ENCODE measurements at places on chromosomes 5 and 9.

DNA sequence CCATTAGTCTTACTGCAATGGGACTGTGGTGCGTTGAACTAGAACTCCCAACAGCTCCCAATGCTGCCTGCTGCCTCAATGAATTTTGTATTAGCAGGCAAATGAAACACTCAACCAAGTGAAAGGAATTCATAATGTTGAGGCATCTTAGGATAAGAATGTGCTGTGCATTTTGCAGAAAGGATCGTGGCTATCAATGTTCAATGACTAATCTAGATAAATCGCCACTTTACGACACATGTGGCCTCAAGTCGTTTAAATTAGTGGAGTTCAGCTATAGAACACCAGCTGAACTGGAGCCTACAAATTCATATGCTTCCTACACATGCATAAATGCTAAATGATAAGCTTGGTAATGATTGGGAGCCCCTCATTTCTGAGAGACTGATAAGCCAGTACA, 318.4 kb downstream of the PSAT1 start:
- no peak for DNase-seq

DNA sequence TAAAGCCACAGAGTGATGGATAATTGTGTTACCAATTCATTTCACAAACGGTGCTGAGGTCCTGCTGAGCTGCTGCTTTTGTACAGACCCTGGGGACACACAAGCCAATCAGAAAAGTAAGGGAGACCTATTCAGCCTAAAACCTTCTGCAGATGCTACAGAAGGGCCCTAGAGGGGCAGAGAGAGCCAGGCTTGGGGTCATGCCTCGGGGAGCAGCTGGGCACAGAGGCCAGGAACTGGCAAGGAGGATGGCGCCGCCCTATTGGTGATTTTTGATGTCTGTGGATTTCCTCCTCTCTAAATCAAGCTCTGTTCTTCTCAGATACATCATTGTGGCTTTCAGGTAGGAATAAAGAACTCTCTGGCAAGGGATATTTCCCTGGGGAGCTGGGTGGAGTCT, 181.9 kb downstream of the ZNF462 start:
- DNase-seq, result peak; percentile 52

DNA sequence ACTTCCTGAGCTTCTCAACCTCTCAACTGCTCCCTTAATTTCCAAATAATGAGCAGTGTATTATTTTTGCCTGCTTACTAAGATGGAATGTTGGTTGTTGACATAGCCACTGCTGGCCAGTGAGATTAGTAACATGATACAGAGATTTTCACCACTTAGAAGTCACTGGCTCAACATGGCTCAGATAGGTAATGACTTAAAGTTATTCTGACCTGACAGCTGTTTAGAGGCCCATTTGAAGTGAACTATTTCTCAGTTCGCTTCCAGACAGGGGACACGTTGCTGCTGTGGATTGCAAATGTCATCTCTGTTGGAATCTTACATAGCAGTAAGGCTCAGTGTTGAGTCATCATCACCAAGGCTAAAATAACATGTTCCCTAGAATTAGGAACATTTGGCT, 490.2 kb downstream of the TLE4 start:
- peak; percentile 42 for DNase-seq

- DNase-seq, result peak; percentile 29
Observed at GRCh38 chr5:125835293-125836172, 587.7 kb upstream of the GRAMD2B start.

DNA sequence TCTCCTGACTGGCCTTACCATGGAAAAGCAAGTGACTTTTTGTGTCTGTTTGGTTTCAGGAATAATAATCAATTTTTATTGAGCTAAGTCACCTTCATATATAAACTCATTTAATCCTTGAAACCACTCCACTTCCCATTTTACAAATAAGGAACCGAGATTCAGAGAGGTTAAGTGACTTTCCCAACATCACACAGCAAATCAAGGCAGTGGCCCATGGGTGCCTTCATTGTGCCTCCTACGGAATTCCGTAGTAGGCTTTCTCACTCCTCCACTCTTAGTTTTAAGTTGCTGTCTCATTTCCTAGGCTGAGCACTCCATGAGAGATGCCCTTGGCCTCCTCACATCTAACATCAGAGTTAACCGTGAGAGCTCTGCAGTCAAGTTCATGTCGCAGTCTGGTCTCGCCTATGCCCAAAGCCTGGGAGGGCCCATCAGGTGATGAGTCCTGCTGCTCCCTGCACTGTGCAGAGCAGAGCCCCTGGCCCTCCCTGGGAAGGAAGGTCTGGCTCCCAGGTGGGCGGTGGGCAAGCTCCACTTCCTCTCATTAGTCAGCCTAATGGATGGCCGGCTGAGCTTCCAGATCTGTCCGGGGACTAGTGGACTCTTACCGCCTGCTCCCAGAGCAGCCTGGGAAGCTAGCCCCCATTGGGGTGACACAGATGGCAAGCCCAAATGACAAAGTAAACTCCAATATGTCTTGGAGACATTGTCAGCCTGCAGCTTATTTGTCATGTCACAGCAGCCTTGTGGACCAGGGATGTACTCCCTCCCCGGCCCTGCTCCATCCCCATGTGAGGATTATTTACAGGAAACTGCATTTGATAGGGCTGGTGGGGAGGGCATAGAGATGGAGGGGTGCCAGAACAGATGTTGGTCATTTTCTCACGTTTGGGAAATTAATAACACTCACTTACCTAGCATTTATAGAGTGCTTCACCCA, 123.4 kb downstream of the MVB12B start:
- no peak for DNase-seq

GRCh38 chr5:150263801-150264621, 25.6 kb downstream of the CAMK2A start:
- DNase-seq, result peak; percentile 96

DNA sequence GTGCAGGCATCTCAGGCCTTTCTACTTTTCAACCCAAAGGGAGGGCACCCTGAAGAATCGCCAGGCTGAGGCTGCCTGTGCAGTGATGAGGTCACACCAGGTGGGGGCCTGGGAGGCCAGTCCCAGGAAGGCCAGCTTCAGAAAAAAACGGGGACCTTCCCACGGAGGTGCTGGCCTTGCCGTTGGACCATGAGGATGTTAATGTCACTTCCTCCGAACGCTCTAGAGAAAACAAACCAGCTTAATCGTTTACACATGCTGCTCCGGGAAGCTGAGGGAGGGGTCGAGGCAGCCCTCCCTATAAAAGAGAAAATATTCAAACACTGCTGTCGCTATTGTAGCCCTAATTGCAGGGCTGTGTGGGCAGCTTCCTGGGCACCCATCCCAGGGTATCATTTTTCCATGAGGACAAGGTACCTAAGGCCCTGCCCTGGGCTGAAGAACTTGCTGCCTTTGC, 27.0 kb downstream of the PTGES start:
- peak; percentile 91 for DNase-seq

DNA sequence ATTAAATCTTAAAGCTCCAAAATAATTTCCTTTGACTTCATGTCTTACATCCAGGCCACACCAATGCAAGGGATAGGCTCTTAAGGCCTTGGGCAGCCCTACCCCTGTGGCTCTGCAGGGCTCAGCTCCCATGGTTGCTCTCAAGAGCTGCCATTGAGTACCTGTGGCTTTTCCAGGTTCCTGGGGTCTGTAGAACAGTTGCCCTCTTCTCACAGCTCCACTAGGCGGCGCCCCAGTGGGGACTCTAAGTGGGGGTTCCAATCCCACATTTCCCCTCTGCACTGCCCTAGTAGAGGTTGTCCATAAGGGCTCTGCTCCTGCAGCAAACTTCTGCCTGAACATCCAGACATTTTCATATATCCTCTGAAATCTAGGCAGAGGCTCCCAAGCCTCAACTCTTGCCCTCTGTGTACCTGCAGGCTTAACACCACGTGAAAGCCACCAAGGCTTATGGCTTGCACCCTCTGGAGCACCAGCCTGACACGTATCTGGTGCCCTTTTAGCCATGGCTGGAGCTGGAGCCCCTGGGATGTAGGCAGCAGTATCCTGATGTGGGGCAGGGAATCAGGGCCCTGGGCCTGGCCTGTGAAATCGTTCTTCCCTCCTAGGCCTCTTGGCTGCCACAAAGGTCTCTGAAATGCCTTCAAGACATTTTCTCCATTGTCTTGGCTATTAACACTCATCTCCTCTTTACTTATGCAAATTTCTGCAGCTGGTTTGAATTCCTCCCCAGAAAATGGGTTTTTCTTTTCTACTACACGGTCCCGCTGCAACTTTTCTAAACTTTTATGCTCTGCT, 185.1 kb downstream of the SMARCA2 start:
- no peak for DNase-seq

- DNase-seq, result no peak
Observed at GRCh38 chr5:127568166-127568565, 50.7 kb downstream of the PRRC1 start.

GRCh38 chr5:132182359-132183040, 45.2 kb downstream of the P4HA2 start:
- DNase-seq, result no peak

DNA sequence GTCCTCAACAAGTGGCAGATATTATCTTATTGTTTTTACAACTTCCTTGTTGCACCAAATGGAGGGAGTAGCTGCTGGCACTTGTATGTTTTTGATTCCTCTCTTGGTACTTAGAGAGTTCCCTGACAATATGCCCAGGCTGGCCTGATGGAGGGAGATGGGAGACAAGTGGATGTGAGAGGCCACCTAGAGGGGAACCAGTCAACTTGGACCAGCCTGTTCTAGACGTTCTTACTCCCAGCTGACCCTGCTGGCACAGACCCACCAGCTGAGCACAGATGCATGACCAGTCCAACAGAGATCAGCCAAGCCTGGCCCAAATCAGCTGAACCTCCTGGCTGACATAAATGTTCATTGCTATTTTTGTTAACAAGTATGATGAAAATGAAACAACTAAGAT, 60.9 kb upstream of the GDNF start:
- peak; percentile 34 for DNase-seq

- DNase-seq, result peak; percentile 66
Observed at GRCh38 chr5:854217-854616, 3.4 kb upstream of the ZDHHC11 start.

- no peak for DNase-seq
Observed at GRCh38 chr5:67047160-67047559, 149.4 kb downstream of the CD180 start.

DNA sequence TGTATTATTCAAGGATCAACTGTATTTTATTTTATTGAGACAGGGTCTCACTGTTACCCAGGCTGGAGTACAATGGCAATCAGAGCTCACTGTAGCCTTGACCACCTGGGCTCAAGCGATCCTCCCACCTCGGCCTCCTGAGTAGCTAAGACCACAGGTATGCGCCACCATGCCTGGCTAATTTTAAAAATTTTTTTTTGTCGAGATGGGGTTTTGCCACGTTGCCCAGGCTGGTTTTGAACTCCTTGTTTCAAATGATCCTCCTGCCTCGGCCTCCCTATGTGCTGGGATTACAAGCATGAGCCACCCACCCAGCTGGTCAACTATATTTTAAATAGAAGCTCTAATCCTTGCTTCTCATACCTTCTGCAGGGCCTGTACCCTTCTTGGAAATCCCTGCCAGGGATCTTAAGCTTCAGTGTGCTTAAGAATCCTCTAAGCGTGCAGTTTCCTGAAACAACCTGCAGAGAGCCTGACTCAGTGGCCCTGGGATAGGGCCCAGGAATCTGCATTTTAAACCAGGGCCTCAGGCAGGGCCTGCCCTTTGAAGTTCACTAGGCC, 2.9 kb downstream of the AKNA start:
- DNase-seq, result no peak

DNA sequence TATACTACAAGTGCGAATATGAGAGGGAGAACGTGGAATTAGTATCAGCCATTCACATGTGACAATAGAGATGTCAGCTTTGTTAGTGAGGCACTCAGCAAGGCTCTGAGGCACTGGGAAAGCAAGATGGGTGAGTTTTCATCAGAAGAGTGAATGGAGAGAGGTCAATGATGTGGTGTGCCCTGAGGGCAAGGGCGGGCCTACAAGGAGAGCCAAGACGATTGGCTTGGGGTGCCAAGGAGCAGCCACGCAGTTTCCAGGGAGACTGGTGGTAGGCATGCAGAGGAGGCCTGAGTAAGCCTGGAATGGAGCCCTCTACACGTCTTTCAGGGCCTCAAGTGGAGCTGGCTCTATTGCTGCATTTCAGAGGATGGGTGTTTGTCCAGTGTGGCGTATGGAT, 24.7 kb downstream of the BTF3 start:
- DNase-seq, result no peak

DNA sequence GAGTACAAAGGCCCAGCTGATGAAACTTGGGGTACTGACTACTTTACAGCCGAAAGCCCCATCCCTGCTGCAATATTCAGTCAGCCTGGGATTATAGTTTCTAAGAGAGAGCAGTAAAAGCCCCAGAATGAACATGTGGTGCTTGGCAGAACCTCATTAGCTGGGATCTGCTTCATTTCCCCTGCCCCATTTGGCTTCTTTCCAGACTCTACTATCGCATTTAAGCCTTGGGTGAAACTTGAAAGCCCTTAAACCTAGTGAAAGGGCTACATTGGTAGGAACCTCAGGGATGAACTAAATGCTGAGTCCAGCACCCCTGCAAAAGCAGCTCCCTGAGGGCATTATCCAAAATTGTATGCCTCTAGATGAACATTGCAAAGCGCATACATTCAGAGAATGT, 631.1 kb downstream of the ACTL7B start:
- no peak for DNase-seq

DNA sequence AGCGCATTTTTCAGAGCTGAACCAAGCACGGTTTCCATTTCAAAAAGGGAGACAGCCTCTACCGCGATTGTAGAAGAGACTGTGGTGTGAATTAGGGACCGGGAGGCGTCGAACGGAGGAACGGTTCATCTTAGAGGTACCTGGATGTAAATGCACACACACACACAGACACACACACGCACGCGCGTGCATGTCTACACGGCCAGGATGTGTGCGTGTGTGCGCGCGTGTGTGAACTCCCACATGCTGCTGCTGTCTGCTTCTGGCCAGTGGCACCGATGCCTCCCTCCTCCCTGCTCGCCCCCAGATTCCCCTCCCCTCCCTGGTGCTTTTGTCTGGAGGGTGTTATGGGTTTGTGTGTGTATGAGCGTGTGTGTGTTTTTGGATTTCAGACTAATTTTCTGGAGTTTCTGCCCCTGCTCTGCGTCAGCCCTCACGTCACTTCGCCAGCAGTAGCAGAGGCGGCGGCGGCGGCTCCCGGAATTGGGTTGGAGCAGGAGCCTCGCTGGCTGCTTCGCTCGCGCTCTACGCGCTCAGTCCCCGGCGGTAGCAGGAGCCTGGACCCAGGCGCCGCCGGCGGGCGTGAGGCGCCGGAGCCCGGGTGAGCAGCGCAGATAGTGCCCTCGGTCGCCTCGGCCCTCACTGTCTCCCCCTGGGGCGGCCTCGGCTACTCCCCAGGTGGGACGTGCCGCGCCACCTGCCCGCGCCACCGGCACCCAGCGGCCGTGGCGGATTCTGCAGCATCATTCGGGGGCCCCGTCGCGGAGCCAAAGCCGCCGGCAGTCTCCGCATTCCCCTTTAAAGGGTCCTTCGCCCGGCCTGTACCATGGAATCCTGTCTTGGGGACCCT, at the start of gene NTRK2:
Gene NTRK2, plus strand, starts transcription at position 442 of the 850 bp plus-strand sequence. CDS start 1,020 bp downstream, outside the sequence.
- peak; percentile 86 for DNase-seq

- no peak for DNase-seq
Observed at GRCh38 chr5:38831117-38831516, 14.7 kb upstream of the OSMR start.

GRCh38 chr9:104997536-104997935, 69.6 kb upstream of the ABCA1 start:
- no peak for DNase-seq
